ENCODE measurements at places on chromosomes 7 and 10.

GRCh38 chr10:47287805-47288204, 12.2 kb upstream of the GDF10 start:
- DNase-seq = no peak

DNA sequence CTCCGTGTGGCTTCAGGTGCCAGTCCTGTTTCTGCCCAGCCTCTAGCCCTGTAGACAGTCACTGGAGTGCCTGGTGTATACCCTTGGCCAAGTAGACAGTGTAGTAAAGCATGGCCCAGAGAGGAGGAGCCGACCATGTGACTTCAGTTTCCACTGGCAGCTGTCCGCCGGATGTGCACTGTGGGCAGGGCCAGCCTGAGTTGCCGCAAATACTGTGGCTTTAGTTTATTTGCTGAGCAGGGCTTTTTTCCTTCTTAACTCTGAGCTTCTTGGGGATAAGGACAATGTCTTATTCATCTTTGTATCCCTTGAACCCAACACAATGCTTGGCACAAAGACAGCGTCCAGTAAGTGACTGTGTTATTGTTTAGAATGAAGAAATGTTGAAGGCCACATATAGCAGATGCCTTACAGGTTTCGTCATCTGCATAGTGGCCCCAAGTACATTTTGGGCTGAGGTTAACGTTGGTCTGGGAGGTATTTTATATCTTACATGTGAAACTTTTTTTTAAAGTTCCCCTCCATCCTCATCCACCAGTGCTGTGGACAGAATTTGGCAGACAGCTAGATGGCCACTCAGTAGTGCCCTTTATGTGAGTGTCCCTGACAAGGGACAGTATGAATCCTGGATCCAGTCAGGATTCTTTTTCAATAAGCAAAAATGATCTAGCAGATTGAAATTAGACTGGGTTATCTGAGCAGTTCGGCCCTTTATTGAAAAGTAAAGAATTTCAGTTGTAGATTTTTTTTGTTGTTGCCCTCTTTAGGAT, 40.6 kb downstream of the CYP17A1 start:
- peak; percentile 39 for DNase-seq

- no peak for DNase-seq
These were observed 126.6 kb upstream of the PARD3 start for GRCh38 chr10:34941471-34942357.

DNA sequence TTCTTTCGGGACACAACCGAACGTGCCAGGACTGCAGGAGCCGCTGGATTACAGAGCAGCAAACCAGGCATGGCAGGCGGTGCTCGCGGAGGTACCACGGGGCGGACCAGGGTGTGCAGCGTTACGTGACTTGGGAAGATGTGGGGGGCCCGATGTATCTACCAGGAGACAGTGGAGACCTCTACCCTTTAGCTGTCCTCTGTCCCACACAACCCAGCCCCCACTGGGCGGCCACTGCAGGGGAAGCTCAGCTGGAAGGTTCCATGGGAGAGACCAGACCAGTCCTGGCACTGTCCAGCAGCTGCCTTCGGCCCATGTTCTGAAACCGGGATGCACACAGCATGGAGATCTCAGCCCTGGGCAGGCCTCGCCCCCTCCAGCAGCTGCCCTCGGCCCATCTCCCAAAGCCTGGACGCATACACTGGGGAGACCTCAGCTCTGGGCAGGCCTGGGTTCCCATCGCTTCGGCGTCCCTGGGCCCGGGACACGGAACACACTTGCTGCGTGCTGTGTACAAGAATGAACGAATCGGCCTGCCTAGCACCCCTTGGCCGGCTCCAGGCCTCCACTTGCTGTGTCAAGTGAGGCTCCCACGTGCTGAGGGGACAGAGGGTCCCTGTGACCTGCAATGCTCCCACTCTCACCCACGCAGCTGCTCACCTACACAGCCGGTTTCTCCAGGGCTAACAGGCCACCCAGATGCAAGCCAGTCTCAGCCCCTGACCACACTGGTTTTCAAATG, 177.4 kb downstream of the ELFN1 start:
- no peak for DNase-seq

GRCh38 chr7:50156706-50157105, 63.7 kb upstream of the ZPBP start:
- DNase-seq = no peak

DNA sequence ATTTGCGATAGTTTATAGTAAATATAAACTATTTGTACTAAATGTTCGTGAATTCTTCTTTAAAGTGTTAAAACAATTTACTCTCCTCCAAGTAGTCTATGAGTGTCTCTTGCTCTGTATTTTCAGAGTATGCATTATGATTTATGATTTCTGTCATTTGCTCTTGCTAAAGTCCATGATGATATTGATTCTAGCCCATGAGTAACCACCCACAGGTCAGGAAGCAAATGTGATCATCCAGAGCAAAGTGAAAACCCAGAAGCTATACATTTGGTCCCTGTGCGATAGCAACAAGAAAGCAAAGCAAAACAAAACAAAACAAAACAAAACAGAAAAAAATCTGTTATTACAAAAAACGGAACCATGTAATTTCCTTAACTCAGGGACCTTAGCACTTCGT, 225.9 kb downstream of the HDAC9 start:
- no peak for DNase-seq

GRCh38 chr10:52334595-52334994, 20.5 kb downstream of the DKK1 start:
- DNase-seq = no peak

- no peak for DNase-seq
These were observed 189.8 kb downstream of the DPP6 start for GRCh38 chr7:154241988-154242387.

GRCh38 chr10:96211764-96212163, 59.6 kb downstream of the BLNK start:
- DNase-seq = no peak

GRCh38 chr7:100185726-100186125, 8.0 kb downstream of the STAG3 start:
- DNase-seq = no peak

- DNase-seq = no peak
These were observed 6.5 kb downstream of the SVIL start for GRCh38 chr10:29628311-29628710.

DNA sequence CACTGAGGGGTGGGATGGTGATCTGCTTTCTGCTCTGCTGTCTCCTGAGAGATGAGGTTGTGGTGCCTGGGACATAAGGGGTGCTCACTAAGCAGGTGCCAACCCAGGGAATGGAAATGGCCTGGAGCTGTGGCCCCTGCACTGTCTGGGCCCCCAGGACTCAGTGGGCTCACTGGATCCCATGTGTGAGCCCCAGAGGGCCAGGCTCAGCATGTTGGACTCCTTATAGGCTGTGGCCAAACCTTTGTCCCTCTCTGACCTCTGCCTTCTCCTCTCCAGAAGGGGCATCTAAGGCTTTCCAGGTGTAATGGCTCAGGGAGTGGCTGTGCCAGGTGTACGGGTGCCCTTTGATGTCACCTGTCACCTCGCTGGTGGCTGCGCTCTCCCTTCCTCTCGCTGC, 56.4 kb downstream of the NEUROG3 start:
- no peak for DNase-seq

- DNase-seq = no peak
These were observed 20.2 kb downstream of the SGCE start for GRCh38 chr7:94635687-94636086.

DNA sequence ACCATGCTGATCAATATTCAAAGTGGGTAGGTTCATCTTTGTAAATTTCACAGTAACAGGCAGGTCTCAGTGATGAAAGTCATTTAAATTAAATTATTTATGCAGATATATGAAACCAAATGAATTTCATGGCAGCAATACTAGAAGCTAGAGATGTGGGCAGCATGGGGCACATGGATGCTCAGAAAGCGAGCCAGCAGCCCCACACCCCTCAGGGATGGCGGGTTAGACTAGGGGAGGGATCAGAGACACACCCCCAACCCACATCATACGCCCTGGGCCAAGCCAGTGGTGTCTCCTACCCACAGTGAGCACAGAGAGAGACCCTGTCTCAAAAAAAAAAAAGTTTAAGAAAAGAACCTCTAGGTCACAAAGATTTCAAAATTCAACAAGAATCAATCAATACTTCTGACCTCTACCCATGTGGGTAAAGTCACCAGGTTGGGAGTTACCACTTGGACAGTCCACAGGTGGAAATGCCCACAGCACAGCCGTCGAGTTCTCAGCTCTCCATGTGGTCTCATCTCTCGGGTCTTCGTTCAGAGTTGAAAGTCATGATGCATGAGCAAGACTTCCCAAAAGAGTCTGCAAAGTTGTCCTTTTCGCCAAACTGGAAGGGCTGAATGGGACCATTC, 79.3 kb upstream of the PPP2R2D start:
- DNase-seq = no peak

DNA sequence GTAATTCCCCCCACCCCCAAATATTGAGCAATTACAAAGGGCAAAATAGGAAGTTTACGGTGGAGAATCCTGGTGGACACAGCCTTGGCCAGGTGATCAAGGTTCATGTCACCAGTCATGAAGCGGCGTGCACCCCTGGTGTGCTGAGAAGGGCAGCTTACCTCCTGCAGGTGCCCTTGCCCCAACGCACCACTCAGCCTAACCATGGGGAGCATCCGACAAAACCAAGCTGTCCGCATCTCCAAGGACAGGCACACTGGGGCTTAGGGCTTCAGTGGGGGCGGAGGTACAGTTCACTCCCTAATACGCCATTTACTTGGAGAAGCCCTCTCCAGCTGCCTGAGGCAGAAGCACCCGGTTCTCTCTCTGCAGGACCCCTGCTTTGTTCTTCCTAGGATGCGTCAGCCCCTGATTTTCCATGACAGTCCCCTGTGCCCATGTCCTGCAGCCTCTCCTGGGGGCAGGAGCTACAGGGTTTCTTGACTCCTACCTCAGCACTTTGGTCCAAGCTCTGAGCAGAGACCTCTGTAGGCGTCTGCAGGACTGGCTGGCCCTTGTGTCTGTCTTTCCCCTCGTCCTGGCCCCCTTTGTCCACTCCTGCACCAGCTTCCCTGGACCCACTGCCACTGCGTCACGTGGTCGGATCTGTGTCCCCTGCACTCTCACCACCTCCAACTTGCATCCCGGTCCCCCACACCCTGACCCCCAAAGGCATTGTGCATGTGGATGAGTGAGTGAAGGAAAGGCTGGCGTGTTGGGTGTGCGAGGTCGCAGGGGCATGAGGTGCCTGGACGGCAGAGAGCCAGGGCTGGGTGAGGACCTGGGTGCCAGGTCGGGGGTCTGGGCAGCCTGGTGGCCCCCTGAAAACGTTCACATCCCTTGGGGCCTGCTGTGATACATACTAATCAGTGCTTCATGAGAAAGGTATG, 113.7 kb downstream of the LHPP start:
- no peak for DNase-seq

DNA sequence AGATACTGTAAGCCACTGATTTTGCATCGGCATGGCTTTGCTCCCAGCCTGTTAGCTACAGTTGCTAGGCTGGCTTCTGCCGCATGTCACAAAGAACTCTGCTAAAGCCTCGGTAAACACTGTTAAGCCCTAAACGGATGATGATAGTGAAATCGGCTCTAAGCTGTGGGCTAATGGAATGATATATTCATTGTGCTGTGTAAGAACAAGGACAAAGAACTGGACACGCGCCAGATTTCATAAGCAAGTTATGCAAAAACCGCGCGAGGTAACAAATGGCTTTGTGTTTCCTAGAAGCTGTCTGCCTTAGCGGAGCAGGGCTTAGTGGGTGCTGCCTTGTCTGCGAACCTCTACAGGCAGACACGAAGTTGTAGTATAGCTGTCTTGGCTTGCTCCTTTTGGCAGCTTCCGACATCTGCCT, 331.3 kb upstream of the COBL start:
- DNase-seq = no peak

- no peak for DNase-seq
These were observed 29.6 kb upstream of the ATXN7L1 start for GRCh38 chr7:105905910-105906568.

DNA sequence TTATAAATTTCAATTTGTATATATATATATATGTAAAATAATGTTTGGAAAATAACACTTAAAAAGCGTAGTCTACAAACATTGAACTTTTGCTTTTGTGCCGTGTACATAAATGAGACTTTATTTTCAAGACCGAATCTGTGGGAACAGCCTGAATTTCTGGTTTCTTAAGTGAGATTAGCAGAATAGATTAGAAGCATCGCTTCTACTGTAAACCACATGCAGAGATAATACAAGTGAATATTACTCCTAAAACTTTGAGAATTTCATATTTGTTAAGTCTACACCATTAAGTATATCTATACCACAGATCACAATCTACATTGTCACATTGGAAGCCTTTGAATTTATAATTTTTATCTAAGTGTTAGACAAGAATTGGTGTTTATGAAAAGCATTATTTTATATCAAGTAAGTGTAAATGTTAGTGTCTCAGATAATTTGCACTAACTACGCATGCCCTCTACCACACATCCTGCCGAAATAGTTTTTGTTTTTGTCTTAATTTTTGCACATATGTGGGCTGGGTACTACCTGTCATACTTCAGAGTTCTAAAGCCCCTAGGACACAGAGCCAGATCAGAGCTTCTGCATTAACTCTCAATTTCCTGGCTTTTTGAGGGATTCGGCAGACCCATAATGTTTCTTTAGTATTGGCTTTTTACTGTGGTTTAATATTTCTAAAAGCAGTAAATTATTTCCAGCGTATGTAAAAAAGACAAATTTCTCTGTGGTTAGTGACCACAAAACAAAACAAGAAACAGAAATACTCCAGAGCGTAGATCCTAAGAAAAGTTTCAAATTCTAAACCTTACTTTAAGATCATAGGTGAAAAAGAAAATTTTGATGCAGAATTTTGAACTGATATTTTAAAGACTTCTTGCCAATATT, 20.0 kb downstream of the TWIST1 start:
- no peak for DNase-seq

GRCh38 chr10:55163388-55163979, 362.5 kb upstream of the PCDH15 start:
- no peak for DNase-seq

GRCh38 chr10:59361663-59362143, 646 bp downstream of the FAM13C start:
- DNase-seq = no peak

DNA sequence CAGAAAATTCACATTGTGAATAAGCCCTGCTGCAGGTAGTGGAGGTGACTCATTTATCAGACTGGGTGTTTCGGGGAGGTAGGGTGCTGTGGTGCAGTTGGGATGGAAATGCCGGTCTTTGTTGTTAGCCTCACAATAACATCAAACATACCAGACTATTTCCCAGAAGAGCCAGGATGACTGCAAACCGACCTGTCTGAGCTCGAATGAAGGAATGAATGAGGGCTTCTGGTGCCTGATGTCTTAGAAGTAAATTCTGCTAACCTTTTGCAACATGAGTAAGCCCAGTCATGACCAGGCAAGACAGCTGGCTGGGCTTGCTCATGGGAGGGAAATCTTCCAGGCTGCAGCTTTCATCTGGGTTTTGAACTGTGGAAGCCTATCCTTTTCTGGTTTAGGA, 2.4 kb upstream of the VDAC2 start:
- DNase-seq = no peak

GRCh38 chr7:45224832-45225231, 67.2 kb downstream of the RAMP3 start:
- no peak for DNase-seq

GRCh38 chr10:3805201-3805790, 20.3 kb upstream of the KLF6 start:
- no peak for DNase-seq
